DND-41 (cell line): ENCODE measurements at places on chromosomes 7 and 10.

GRCh38 chr7:37686556-37687345 lies 3.2 kb downstream of the GPR141 start:
- no peak for DNase-seq

GRCh38 chr7:54662701-54663100 lies 96.3 kb downstream of the SEC61G start:
- DNase-seq = no peak

- DNase-seq = no peak
Measured at GRCh38 chr7:10346032-10346431, 627.6 kb upstream of the PHF14 start.

DNA sequence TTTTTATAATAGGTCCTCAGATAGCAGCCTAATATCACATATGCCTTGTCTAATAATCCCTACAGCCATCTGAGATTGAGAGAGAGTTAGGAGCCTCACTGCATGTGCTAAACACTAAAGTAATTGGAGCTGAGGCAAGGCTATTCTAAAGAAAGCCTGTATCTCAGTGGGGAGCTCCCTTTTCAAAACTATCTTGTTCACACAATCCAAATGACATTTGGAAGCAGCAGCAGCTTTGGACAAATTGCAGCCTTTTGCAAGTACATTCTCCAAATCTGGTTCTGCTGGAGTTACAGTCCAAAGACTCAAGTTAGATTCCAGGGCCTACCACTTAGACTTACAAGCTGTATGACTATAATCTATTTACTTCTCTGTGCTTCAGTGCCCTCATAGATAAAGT lies 104.5 kb downstream of the MACC1 start:
- no peak for DNase-seq

GRCh38 chr10:13827076-13827797 lies 240.5 kb downstream of the PRPF18 start:
- DNase-seq = no peak

DNA sequence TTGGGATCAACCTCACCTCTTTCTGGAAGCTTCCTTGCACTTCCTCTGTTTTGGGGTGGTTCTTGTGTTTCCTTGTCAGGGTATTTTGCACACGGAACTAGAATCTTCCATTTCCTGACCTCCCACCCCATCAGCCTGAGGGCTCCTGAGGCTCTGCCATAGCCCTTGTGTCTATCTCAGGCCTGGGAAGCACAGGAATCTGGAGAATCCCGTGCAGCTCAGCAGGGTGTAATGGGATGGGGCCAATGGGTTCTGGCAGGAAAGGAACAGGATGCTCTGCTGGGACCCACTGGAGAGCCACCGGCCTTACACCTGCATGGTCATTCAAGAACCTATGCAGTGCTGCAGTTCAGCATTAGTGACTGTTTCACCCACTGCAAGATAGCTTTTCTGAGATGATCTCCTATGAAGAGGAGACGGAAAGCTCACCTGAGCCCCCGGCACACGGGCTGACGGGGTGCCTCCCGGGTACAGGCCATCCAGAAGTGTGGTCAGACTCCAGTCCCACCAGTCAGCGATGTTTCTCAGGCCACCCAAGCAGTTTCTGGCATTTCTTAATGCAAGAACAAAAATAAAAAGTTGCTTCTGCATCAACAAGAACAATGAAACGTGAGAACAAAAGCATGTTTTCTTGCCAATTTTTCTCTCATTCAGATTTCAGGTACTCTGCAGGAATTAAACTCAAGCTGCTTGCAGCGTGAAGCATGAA lies 133.2 kb downstream of the PKD1L1 start:
- DNase-seq = no peak

- DNase-seq = no peak
Measured at GRCh38 chr10:109159351-109159750, 764.0 kb downstream of the XPNPEP1 start.

GRCh38 chr7:131550846-131551245 lies 5.6 kb downstream of the PODXL start:
- DNase-seq = no peak

DNA sequence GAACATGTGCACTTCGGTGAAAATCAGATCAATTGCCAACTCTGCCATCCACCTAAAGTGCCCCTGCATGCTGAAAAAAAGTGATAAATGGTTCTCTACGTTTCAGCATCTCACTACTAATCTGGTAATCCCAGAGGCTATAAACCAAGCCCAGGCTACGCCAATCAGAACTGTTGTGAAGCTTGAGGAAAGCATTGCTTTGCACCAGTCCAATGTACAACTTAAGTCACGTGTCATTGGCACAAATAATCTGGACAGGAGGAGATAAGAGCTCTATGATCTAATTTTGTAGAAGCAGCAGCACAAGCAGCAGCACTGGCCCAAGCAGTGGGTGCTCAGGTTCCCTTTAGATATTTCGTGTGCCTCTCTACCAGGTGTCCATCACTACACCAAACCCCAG lies 4.4 kb upstream of the EGR2 start:
- DNase-seq = no peak

GRCh38 chr10:50373821-50374501 lies 122.6 kb upstream of the ASAH2 start:
- DNase-seq = no peak

DNA sequence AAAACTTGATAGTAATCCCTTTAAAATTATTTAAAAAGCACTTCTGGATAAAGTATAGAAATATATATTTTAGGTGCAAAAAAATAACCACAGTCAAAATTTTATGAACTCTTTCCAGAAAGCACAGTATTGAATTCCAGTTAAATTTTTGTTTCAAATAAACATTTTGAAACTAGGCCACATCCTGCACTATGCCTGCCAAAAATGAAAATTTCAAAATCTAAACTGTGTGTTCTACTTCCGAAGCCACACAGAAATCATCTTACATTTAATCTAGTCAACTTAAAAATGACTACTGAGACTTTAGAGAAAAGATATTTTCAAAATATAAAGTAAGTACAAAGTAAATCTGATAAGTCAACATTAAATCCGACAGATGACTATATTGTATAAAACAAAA lies 50.0 kb downstream of the MAGI2 start:
- DNase-seq = no peak

- no peak for DNase-seq
Measured at GRCh38 chr10:12709000-12709401, 292.5 kb downstream of the CCDC3 start.

- DNase-seq = no peak
Measured at GRCh38 chr10:132708936-132709335, 77.0 kb downstream of the NKX6-2 start.

DNA sequence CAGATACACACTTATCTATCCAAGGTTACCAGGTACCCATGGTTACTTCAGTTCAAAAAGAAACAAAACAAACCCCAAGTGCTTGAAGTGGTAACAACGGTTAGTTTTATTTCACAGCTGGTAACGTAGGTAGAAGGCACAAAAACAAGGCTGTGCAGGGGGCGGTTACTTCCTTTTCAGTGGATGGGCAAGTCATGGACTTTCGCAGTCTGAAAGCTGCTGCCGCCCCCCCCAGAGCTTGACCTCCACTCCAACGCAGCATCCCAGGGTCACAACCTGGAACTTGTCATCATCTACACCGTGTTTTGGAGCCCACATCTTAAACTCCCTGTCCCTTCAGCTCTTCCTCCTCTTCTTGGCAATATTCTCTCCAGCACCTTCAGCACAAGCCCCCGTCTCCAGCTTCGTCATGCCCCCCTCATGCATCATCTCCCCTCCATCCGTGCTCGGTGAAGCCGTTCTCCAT lies 181.2 kb upstream of the ITGB1 start:
- peak; percentile 82 for DNase-seq

GRCh38 chr7:141436139-141436538 lies 115.1 kb upstream of the AGK start:
- no peak for DNase-seq

DNA sequence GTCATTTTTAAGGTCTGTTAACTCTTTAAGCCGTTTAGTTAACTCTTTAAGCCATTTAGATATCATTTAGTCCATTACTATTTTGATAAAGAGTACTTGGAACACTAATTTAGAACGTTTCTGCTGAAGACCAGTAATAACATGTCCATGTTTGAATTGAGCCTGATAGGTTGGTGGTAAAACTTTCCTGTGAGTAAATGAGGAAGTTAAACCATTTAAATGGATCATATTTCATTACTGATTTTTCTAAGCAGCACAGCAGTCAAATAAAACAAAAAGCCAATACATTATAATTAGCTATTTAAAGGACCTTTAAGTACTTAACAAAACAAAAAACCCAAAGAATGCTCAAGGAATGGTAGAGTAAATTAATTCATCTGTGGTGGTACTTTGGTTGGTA lies 29.4 kb downstream of the PHTF2 start:
- no peak for DNase-seq

DNA sequence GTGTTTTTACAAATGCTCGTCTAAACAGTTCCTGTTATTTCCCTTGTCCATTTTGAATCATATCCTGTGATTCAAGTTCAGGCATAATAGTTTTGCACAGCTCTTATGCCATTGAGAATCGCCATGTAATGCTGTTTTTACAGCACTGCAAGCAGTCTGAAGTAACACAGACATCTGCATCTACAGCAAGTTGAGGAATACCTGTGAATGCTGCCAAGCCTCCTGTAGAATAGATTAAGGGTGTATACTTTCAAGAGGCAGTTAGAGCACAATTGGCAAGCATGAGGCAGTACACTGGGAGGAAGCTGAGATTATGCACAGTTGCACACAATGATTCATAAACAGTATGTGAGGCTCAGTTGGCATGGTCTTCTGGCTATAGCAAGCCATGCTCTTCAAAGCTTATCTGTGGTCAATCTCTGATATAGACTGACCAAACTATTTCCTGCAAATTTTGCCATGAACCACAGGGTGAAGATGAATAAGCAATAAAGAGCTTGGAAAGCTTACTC lies 121.9 kb upstream of the AKR1E2 start:
- no peak for DNase-seq

DNA sequence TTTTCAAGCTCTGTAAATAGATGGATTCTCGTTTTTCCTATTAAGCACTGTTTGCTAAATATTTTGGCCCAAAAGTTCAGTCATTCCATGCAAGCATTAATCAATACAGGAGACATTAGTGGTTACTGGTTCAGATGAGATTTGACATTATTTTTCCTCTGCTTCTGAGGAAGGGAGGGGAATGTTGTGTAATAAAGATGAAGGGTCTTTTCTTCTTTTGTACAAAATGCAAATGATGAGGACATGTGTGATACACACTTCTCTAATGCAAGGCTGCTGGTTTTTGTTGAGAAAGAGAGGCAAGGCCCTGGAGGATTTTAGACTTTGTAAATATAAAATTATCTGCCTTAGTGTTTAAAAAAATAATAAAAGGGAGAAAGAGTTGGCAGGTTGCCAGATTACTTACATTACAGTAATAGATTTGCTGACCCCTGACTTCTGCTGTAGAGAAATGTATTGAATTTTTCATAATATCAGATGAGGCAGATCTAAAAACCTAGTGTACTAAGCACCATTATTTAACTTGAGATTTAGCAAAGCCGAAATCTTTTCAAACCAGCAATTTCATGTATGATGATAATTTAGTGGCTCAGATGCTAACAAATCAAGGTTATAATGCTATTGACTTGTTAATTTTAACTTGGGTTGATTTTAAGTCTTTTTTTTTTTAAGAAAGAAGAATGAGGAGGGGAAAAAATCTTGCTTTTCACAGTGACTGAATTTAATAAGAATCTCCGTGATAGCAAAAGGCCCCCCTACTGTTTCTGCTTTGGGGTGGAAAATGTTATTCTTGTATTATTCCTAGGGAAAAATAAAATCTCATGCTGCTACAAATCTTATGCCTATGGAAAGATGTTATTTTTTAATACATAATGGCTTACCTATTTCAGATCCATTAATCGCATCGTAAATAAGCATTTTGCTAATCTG lies 180.1 kb downstream of the ARID5B start:
- DNase-seq = no peak

DNA sequence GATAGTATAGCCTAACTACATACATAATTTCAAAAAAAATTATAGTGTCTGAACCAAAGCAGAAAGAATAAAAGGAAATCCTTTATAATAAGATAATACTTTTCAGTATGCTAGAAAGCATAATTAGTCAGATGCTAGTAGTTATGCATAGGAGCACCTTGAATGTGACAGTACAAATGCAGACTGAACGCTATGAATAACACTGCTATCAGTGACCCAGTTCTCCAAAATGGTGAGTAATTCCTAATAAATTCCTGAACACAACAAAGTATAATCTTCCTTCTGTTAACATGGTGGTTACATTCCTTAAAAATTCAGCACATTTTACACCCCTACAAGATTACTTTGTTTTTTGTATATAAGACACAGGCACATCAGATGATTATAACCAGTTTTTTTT lies 1.2 kb upstream of the CHPF2 start:
- no peak for DNase-seq

GRCh38 chr10:68092512-68092911 lies 16.8 kb upstream of the MYPN start:
- no peak for DNase-seq

DNA sequence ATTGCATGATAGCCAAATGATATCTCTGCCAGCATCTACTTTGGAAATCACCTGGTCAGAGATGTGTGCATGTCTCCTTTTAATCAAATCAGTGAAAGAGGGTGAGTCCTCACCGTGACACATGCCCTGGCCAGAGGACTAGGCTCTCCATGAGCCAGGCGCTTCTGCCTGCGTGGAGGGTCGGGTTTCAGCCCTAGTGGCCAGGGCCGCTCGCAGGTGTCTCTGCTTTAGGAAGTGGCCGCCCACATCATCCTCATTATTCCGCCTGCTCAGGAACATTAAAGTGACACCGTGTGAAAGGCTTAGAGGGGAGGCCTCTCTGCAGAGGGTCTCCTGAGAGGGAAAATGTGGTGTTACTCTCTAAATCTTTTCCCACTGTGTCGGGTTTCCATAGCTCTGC lies 173.6 kb upstream of the PRKCQ start:
- DNase-seq = no peak

DNA sequence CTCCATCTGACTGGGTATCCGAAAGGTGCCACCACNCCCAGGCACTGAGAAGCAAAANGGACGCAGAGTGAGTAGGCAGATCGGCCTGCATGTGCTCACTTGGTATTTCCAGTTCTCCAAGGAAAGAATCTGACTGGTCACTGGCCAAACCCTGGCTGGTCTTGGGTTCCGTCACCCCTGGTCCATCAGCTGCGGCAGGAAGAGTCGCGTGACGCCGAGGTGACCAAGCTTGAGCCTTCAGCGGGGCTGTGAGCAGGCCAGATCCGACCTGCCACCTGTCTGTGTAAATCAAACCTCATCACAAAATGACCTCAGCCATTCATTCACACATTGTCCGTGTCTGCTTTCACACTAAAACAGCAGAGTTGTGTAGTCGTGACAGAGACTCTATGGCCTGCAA lies 28.8 kb upstream of the CHST15 start:
- no peak for DNase-seq

GRCh38 chr10:71044720-71045119 lies 156.4 kb upstream of the PCBD1 start:
- no peak for DNase-seq

GRCh38 chr10:107496594-107496993 lies 332.1 kb upstream of the SORCS1 start:
- no peak for DNase-seq

DNA sequence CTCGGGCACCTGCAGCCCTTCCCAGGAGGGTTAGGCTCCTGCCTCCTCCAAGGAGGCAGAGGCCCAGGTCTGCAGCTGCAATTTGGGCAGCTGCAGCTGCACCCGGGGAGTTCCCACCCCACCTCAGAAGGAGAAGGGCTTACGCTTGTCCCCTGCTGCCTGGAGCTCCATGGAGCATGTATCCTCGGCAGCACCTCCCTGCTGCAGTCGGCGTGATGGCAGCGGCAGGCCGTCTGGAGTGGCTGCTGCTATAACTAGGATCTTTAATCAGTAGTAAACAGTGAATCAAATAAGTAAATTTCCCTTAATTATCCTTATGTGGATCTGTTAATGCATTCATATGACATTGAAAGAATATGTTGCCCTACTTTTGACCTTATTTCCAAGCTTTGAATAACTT lies 167.0 kb downstream of the PON1 start:
- DNase-seq = no peak
